Pulmonary artery endothelial cell (primary cell): ENCODE measurements at places on chromosomes 16 and 17. TPM values are rescaled to one million over a fixed set of nuclear protein-coding genes. Genes with fewer than 3 reads are reported as not detected.

The ZFP3 gene
- total RNA-seq = 1.1 and 1.9 TPM in 2 replicates

The ADGRG1 gene
- total RNA-seq = 22.8 and 32.1 TPM in 2 replicates

The VMO1 gene
- total RNA-seq = 0.32 and 0.40 TPM in 2 replicates

The KCNH4 gene
- 0.04 TPM in 1 of 2 replicates, not detected in the other for total RNA-seq

The SCO1 gene
- total RNA-seq = 41.2 and 47.5 TPM in 2 replicates

The TOX3 gene
- total RNA-seq = not detected in 2 replicates

The CDH13 gene
- total RNA-seq = 62.3 and 138 TPM in 2 replicates

The CCDC78 gene
- total RNA-seq = 1.3 and 1.4 TPM in 2 replicates

The SMTNL2 gene
- not detected in 2 replicates for total RNA-seq

The PTX4 gene
- not detected in 2 replicates for total RNA-seq

The TBC1D3H gene
- not detected in 2 replicates for total RNA-seq

The ZNF423 gene
- 0.73 and 1.4 TPM in 2 replicates for total RNA-seq

The SDR42E2 gene
- 0.07 TPM in 1 of 2 replicates, not detected in the other for total RNA-seq

The NOD2 gene
- 0.26 and 1.2 TPM in 2 replicates for total RNA-seq

The LGALS9C gene
- total RNA-seq = not detected in 2 replicates

The CALB2 gene
- total RNA-seq = not detected in 2 replicates

The ALOX15B gene
- total RNA-seq = not detected in 2 replicates

The FAM20A gene
- total RNA-seq = not detected in 2 replicates

The DHX58 gene
- 9.6 TPM in 2 replicates for total RNA-seq

The DOC2A gene
- 0.26 and 0.49 TPM in 2 replicates for total RNA-seq

The C16orf74 gene
- 32.4 and 40.8 TPM in 2 replicates for total RNA-seq

The CA4 gene
- total RNA-seq = 0.20 TPM in 1 of 2 replicates, not detected in the other

The KRT17 gene
- total RNA-seq = 3.1 and 3.8 TPM in 2 replicates

The HIC1 gene
- total RNA-seq = 34.6 and 35.1 TPM in 2 replicates

The YWHAE gene
- 487 and 687 TPM in 2 replicates for total RNA-seq

The SPATA22 gene
- total RNA-seq = 0.07 TPM in 1 of 2 replicates, not detected in the other

The PPL gene
- total RNA-seq = 0.26 and 0.71 TPM in 2 replicates

The KCNJ18 gene
- total RNA-seq = not detected in 2 replicates

The UTS2R gene
- not detected in 2 replicates for total RNA-seq
